ENCODE measurements at places on chromosomes 13 and 19.

GRCh38 chr13:68550330-68550729 lies 1320.2 kb upstream of the PCDH9 start:
- no peak for DNase-seq

GRCh38 chr19:645912-646778 lies 6.5 kb downstream of the FGF22 start:
- no peak for DNase-seq

DNA sequence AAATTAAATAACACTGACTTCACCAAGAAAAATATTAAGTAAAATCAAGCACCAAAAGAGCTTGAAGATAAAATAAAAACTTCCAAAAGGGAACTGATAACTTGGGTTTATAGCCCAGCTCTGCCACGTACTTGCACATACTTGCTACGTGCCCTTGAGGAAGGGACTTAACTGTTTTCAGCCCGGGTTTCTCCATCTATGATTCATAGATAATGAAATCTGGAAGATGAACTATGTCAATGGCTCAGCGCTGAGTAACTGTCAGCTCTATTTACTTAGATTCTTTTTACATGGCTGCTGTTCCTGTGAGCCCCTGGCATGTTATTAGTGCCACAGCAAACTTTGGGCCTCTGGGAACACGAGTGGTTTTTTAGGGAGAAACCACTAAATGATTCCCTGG lies 9.6 kb upstream of the ZC3H13 start:
- DNase-seq = no peak

DNA sequence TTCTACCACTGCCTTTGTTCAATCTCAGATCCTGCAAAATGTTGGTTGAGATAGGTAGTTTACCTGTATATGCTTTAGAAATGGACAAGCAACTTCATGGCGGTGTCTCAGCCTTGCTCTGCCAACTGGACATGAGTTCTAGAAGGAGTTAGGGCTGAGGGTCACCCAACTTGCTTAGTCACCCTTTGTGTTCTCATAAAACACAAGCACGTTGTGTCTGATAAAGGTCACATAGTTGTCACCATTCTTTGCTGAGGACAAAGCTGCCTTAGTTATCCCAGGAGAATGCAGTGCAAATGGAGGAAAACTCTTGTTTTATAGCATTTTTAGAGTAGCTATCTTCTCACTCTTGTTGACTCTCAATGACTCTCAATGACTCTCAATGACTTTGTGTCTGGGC lies 218.4 kb upstream of the TMTC4 start:
- DNase-seq = no peak

DNA sequence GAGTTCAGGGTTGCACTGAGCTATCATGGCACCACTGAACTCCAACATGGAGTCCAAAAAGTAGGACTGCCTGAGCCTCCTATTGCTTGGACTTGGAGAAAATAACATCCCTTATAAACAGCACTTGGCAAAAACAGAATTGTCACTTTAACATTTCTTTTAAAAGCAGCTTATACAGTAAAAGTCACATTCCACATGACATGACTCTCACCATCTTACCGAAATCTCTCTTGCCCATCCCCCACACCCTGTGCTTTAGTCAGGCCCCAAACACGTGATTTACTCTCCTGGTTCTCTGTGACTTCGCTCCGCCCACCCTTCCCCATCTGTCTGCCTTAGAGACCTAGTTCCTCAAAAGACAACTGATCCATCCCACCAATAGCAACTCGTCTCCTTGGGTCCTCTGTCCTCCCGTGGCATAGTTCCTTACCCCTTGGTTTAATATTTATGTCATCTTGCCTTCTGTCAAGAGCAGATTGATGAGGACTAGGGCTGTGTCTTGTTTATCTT lies 4.6 kb downstream of the SAFB start:
- no peak for DNase-seq

- no peak for DNase-seq
These were observed 647 bp upstream of the ELF1 start for GRCh38 chr13:41019578-41020347.

GRCh38 chr13:47289567-47289966 lies 392.7 kb upstream of the HTR2A start:
- no peak for DNase-seq

All from LNCaP clone FGC (cell line).